ENCODE measurements at places on chromosomes 7 and 10. TPM values are rescaled to one million over a fixed set of nuclear protein-coding genes. Genes with fewer than 3 reads are reported as not detected.

The ECD gene
- 41.5 TPM for total RNA-seq

The MYOZ1 gene
- 0.21 TPM for total RNA-seq

The KCNH2 gene
- total RNA-seq = 0.05 TPM

The MSMB gene
- total RNA-seq = not detected

The NEUROD6 gene
- not detected for total RNA-seq

The NODAL gene
- total RNA-seq = not detected

The LOXL4 gene
- total RNA-seq = not detected

The VDAC2 gene
- total RNA-seq = 134 TPM

The NEBL gene
- total RNA-seq = under 0.01 TPM

The COBL gene
- total RNA-seq = 9.2 TPM

The CD36 gene
- total RNA-seq = 35.2 TPM

The FRMPD2 gene
- not detected for total RNA-seq

The CYP2E1 gene
- total RNA-seq = not detected

The FGFR2 gene
- 0.21 TPM for total RNA-seq

The CUZD1 gene
- not detected for total RNA-seq

The MET gene
- total RNA-seq = 330 TPM

The METTL27 gene
- 1.8 TPM for total RNA-seq

The SFMBT2 gene
- 2.0 TPM for total RNA-seq

The ADCY1 gene
- total RNA-seq = 41.4 TPM

The DDIT4 gene
- 192 TPM for total RNA-seq

The C10orf53 gene
- not detected for total RNA-seq

The FGL2 gene
- total RNA-seq = not detected

The NXPH1 gene
- total RNA-seq = not detected

The EMX2 gene
- 0.13 TPM for total RNA-seq

The CPA2 gene
- not detected for total RNA-seq

The HTR5A gene
- total RNA-seq = 0.11 TPM

The PNLIPRP3 gene
- total RNA-seq = 13.6 TPM

The TMEM176B gene
- total RNA-seq = 0.63 TPM

The TUBB8 gene
- not detected for total RNA-seq

The C10orf143 gene
- 0.08 TPM for total RNA-seq

The SPAM1 gene
- total RNA-seq = not detected

The RBP3 gene
- not detected for total RNA-seq

The ATP6V0A4 gene
- 269 TPM for total RNA-seq

The TCERG1L gene
- total RNA-seq = 0.05 TPM

The PBLD gene
- total RNA-seq = 1.2 TPM

The ZNF789 gene
- 14.2 TPM for total RNA-seq

The ABCB4 gene
- 10.1 TPM for total RNA-seq

The DENND2A gene
- 0.16 TPM for total RNA-seq

The BLVRA gene
- 34.9 TPM for total RNA-seq

The AKR1C2 gene
- not detected for total RNA-seq

The SPDYE5 gene
- not detected for total RNA-seq

The MSS51 gene
- total RNA-seq = 0.40 TPM

The LIPN gene
- total RNA-seq = not detected

The LIPF gene
- total RNA-seq = not detected

The NPC1L1 gene
- total RNA-seq = not detected

The R3HCC1L gene
- 36.4 TPM for total RNA-seq

The TACR2 gene
- 0.27 TPM for total RNA-seq

The CLCN1 gene
- total RNA-seq = not detected

The WNT8B gene
- not detected for total RNA-seq

The MRLN gene
- not detected for total RNA-seq

The CALHM1 gene
- not detected for total RNA-seq

The HECW1 gene
- total RNA-seq = not detected

The CHRM2 gene
- total RNA-seq = 0.05 TPM

The HMX2 gene
- total RNA-seq = not detected

The RHOBTB1 gene
- total RNA-seq = 23.9 TPM

The CNPY1 gene
- total RNA-seq = not detected

Data from SK-MEL-5 (cell line).